ENCODE measurements at places on chromosomes 7 and 10. TPM values are rescaled to one million over a fixed set of nuclear protein-coding genes. Genes with fewer than 3 reads are reported as not detected.

GRCh38 chr10:103181244-103181643 lies 11.8 kb downstream of the NT5C2 start:
- no peak for DNase-seq

DNA sequence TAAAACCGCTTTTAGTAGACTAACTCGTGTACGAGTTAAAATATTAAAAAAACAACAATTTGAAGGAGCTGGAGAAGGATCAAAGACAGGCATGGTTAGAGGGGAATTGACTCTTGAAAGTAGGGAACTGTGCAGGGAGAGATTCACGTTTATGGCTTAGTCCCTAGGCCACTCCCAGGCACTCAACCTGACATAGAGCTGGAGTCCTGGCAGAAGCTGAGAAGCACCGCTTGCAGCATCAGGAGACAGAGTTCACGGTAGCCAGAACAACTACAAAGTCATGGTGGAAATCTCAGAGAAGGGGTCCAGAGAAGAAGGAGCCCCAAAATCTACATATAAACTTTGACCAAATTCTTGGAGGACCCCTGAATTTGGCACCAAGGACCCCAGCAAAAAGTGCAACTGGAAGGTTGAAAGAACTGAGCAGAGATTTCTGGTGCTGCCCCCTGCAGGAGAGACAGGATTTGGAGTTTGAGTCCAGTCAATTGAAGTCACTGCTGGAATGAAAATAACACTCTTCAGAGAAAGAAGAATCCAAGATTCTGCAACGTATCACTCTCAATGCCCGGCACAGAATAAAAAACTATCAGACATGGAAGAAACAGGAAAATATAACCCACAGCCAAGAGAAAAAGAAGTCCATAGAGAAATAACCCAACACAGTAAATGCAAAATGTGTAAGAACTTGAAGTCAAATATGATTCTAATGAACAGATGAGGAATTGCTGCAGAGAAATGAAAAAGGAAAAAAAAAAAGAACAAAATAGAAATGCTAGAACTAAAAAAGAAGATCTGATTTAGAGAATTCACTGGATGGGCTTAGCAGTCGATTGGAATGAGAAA lies 493.3 kb upstream of the PODXL start:
- DNase-seq: no peak

- DNase-seq: no peak
These were observed 263.3 kb downstream of the TNS3 start for GRCh38 chr7:47318395-47319182.

Gene CYP2C19
- total RNA-seq: 0.40 TPM

Data from pancreas (tissue), 10 donors.